GM12878 (cell line): ENCODE measurements at places on chromosomes 3 and 15. TPM values are rescaled to one million over a fixed set of nuclear protein-coding genes. Genes with fewer than 3 reads are reported as not detected.

DNA sequence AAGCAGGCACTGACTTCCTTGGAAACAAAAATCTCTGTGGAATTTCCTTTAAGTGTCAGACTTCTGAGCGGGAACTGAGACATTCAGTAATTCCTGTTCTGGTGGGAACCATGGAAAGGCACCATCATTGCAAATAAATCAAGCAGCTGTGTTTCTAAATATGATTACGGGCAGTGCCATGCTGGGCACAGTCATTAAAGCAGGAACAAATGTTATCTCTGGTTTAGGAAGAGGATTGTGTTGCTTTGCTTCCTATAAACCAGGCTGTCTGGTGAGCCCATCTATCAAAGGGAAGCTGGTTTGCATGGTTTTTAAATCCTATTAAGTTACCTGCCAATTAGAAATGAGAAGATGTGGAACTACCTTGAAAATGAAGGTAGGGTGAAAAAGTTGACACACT lies 86.7 kb downstream of the EBLN2 start:
- DNase-seq, result no peak

GRCh38 chr15:33785366-33785765 lies 182.9 kb upstream of the CHRM5 start:
- no peak for DNase-seq

INSYN1 gene
- not detected in 2 replicates for polyA plus RNA-seq

- DNase-seq, result no peak
Observed at GRCh38 chr3:116238846-116239565, 206.3 kb downstream of the LSAMP start.

GRCh38 chr15:95594496-95594895 lies 736.0 kb upstream of the NR2F2 start:
- DNase-seq, result no peak

GRCh38 chr3:123767564-123768292 lies 116.4 kb downstream of the MYLK start:
- no peak for DNase-seq

GOLGA8G gene
- polyA plus RNA-seq, result not detected in 2 replicates

GRCh38 chr3:56775838-56776555 lies 25.8 kb downstream of the ARHGEF3 start:
- DNase-seq, result no peak

GRCh38 chr15:77494964-77495363 lies 74.3 kb downstream of the HMG20A start:
- no peak for DNase-seq

DNA sequence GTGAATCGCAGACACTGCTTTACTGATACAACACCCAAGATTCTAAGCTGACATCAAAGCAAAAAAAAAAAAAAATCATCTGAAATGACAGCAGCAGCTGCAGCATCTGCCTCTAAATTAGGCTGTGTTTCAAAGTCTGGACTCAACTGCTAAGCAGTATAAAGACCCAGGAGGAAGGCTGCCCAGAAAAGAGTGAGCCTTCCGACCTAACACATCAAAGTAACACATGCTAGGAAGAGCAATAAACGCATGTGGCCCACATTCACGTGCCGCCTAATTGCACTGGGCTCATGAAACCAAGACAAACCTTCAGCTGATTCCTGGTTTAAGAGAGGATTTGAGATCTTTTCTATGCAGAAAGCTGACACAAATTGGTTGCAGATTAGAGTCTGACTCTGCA lies 317.1 kb downstream of the ZIC4 start:
- DNase-seq, result no peak

DNA sequence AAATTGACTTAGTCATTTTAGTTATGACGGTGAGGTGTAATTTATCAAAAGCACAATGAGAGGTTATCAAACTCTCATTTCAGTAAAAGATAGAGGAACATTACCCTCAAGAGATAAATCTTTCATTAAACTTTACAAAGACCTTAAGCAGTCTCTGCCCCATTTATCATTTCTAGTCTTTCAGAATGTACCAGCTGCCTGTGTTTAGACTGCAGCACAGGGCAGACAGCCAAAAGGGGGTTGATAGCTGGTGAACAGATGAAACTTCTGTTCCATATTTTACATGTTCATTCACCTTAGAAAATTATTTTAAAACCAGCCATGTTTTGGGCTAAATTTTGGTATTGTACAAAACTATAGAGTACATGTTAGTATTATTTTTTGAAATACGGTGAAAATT lies 514.6 kb upstream of the CNTN3 start:
- DNase-seq, result no peak

DNA sequence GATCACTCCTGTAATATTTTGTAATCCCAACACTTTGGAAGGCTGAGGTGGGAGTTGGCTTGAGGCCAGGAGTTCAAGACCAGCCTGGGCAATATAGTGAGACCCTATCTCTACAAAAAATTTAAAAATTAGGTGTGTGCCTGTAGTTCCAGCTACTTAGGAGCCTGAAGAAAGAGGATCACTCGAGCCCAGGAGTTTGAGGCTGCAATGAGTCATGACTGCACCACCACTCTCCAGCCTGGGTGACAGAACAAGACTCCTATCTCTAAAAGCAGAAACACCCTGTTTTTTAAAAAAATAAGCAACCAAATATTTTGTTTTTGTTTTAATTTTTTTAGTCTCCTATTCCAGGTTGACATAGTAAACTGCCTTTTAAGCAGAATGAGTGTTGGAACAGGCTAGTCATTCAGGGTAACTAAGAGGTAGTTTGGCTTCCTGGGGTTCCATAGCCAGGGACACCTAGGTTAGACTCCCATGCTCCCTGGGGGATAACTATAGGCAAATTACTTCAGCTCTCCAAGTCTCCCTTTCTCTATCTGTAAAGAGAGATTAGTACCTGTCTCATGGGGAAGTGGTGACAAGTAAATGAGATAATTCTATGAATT lies 114.6 kb upstream of the C15orf61 start:
- no peak for DNase-seq

GRCh38 chr15:66815318-66815717 lies 113.3 kb downstream of the SMAD6 start:
- no peak for DNase-seq

DNA sequence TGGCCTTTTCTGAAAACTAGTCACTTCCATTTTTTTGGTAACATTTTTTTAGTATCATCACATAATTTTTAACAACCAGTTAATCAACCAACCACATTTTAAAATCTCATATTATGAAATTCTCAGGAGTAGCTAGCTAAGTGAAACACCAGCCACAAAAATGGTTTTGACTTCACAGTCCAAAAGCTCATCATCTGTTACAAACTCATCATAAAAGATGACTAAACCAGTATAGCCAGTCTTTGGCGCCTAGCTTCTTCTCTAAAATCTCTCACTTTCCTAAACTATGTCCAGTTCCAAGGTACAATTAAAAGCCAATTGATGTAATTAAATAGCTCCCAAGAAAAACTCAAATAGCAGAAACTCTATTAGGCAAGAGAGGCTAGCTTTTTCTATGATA lies 88.2 kb upstream of the ZNF385D start:
- DNase-seq, result no peak

GRCh38 chr3:108293858-108294257 lies 2.5 kb upstream of the HHLA2 start:
- DNase-seq, result no peak

DNA sequence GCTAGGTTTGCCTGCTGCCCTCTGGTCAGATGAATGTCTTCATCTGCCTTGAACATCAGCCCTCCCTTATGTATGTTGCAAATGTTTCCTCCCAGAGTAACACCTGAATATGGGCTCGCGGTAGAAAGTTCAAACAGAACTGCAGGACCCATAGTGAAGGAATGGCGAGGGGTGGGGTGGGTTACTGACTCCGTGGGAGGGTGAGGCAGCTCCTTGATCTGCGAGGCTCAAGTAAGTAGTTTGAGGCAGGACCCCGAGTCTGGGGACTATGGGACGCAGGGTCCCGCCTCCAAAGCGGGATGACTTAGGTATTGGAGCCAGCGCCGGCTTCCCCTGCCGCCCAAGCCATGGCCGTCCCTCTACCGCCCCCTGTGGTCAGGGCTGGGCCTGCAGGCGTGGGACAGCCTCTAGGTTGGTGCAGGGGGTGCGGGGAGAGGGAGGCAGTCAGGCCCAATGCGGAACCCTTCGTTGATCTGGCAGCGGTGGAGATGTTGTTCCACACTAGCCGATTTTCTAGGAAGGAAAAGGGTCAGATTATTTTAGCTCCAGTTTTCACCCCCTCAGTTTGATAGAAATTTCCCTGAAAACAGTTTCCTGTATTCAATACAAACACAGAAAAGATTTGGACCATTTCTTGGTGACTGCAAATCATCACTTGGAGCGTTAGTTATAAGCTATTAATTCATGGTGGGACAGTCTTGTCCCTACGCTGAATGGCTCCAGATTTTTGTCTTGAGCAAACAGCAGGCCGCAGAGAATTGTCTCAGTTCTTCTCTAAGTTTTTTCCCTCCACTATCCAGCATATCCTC lies 72.3 kb downstream of the CORO2B start:
- no peak for DNase-seq

XYLB gene
- 4.3 and 5.0 TPM in 2 replicates for polyA plus RNA-seq

SEMA7A gene
- 13.3 and 14.9 TPM in 2 replicates for polyA plus RNA-seq
